ENCODE measurements at places on chromosomes 4 and X.

DNA sequence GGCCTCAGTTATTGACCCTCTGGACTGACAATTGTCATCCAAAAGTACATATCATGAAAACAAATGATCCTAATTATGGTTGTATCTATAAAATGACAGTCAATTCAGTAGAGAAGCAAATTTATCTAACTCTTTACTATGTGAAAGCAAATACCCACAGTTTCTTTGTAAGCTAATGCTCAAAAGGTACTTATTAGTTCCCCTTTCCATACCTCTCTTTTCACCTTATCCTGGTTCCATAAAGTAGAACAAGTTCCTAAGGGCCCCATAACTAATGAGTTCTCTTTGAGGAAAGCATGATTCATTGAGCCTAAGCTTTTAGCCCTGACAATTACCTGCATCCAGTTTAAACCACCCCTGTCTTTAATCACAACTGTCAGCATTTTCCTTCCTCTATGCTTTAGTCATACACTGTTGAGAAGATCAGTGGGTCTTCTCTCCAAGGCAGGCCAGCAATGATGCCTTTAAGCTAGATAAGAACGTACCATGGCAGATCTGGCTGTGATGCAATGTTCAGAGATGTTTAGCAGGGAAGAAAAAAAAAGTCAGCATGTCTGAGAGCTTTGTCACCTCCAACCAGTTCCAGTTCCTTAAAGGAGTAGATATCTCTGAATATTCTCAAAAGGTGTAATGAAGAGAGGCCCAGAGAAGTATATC lies 179.7 kb upstream of the RASGEF1B start:
- DNase-seq: no peak

- no peak for DNase-seq
These were observed 84.5 kb upstream of the WWC2 start for GRCh38 chr4:183014361-183015084.

DNA sequence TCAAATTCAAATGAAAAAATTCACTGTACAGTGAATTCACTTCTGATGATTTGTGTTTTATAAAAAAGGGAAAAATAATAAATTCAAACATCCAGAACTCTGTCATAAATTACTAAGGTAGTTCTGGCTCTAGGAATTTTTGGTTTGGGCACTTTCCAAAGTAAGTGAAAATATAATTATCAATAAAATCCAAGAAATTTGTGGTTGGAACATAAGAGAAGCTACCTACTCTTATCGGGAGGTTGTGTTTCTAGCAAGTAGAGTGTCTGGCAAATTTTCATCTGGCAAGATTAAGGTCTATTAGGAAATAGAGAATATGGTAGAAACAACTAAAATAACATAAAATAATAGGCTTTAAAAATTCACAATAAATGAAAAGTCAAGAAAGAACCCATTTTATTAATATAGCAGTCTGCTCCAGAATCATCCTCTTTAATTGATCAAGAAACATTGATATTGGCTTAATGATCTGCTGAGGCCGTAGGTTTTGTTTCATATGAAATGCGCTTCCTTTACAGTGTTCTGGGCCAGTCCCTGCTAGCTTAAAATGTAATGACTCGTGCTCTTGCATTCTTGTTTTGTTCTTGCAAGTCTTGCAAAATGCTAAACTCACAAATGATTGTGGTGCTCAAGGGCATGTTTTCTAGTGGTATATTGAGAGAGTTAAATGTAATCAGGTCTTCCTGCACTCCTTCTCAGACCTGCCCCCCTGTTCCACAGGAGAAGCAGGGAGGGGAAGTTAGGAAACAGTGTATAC lies 331.4 kb downstream of the RAPGEF2 start:
- no peak for DNase-seq

- no peak for DNase-seq
These were observed 845.8 kb downstream of the TECRL start for GRCh38 chr4:63563288-63564014.

- DNase-seq: no peak
These were observed 504.6 kb downstream of the IQCM start for GRCh38 chr4:149311076-149311475.
